ENCODE measurements at places on chromosomes 3 and 15.

GRCh38 chr3:172268868-172269267 lies 179.4 kb downstream of the GHSR start:
- no peak for DNase-seq

DNA sequence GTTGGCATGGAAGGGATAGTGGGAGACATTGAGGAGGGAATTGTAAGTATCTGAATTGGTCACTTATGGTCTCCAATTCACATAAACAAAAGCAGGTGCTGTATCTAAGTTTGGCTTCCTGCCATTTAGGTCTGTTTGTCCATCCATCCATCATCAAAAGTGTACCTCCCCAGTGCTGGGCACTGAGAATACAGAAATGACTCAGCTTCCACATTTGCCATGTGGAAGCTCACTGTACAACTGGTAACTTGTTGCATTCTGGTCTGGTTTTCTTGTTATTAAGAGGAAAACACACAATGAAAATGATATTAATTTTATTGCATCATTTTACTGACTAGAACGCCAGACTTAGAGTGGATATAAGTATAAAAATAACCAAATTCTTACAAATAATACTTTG lies 30.9 kb upstream of the MUC13 start:
- no peak for DNase-seq

DNA sequence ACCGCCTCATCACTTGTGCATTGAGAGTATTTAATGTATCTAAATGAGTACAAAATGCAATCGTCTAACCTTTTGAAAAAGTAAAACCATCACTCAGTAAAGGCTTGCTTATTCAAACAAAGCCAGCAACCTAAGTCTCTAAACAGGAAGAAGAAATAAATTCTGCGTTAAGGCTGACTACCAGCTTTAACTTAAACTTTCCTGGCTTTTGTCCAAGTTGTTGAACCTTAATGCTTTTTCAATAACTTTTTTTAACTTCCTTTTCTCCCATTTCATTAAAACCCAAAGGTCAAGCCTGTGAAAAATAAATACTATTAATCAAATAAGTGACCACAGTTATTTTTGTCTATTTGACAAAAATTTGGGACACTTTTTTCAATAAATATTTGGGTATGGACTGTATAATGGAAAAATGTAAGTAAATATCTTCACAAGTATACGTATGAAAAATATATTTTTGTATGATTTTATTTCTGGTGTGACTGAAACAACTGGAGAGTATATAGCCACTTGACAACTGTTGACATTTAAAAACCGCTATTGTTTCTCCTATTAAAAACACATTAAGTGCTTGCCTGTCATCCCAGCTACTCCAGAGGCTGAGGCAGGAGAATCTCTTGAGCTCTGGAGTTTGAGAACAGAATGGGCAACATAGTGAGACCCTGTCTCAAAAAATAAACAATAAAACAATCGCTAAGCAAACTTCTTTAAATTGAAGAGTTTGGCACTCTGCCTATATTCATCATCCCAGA lies 2.9 kb downstream of the KLHL24 start:
- DNase-seq: no peak

GRCh38 chr3:124700880-124701684 lies 29.2 kb upstream of the UMPS start:
- DNase-seq: no peak

- DNase-seq: no peak
These were observed 24.8 kb upstream of the TRIM59 start for GRCh38 chr3:160474416-160474838.

DNA sequence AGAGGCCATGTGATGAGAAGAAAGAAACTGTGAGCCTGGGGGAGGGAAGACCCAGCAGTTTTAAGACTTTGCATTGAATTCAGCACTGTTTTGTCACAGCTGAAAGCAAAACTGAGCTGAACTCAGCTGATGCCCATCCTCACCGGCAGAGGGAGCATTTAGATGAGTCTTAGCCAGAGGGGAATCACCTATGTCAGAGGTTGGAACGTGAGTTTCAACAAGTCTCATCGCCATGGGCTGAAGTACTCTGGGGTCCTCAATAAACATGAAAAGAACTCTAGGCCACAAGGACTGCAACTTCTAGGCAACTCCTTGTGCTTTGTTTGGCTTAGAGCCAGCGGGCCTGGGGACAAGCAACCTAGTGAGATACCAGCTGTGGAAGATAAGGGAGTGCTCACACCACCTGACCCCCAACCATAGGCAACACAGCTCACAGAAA lies 324.5 kb downstream of the TBL1XR1 start:
- peak; percentile 2 for DNase-seq

GRCh38 chr3:57163751-57164150 lies 1.4 kb downstream of the IL17RD start:
- DNase-seq: no peak

DNA sequence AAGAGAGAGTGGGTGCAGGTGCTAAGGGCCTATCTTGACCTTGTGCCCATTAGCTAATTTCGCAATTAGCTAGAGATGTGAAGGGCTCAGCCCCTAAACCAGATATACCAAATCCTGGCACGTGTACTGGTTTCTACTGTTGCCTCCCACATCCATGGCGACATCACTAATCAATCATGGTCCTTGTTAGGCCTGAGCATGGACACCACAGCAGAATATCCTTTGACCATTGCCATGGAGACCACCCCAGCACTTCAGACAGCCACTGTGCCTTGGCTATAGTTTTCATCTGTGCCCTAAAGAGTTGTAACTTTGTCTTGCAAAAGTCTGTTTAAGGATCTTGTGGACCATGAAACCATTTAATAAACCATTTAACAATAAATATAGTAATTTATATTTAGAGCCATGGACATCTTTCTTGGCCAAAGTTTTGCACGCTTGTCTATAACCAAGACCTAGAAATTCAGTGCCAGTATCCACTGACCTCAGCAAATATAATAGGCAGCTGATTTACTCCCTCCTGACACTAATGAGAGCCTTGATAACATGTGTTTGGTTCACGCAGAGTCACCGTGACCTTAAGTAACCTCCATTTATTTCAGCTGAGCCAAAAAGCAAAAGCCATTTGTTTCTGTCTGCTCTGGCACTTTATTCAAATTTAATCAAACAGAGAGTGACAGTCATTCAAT lies 43.4 kb downstream of the COLQ start:
- DNase-seq: no peak

GRCh38 chr15:81274255-81274654 lies 49.7 kb downstream of the STARD5 start:
- no peak for DNase-seq

DNA sequence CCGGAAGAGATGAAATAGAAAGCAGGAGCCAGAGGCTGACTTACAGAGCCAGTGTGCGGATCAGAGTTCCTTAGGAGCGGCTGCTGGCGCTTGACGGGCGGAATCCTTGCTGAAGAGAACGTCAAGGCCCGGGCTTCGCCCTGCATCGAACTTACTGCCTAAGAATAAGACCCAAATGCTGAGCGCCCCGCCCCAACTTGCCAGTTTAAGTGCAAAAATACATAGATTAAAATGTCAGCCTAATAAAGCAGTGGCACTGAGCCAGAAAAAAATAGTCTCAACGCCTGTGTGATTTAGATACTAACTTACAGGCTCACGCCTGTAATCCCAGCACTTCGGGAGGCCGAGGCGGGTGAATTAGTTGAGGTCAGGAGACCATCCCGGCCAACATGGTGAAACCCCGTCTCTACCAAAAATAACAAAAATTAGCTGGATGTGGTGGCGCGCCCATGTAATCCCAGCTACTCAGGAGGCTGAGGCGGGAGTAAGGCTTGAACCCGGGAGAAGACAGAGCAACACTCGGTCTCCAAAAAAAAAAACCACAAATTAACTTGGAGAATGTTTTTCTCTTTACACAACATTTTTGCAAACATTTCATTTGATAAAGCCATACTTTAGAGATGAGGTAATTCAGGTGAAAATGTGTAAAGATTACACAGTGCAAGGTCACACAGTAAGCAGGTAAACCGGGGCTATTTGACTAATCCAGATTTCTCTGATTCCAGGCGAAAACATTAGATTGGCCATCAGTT lies 1.2 kb upstream of the UBP1 start:
- DNase-seq: no peak

GRCh38 chr15:91889111-91889815 lies 35.8 kb downstream of the SLCO3A1 start:
- no peak for DNase-seq

DNA sequence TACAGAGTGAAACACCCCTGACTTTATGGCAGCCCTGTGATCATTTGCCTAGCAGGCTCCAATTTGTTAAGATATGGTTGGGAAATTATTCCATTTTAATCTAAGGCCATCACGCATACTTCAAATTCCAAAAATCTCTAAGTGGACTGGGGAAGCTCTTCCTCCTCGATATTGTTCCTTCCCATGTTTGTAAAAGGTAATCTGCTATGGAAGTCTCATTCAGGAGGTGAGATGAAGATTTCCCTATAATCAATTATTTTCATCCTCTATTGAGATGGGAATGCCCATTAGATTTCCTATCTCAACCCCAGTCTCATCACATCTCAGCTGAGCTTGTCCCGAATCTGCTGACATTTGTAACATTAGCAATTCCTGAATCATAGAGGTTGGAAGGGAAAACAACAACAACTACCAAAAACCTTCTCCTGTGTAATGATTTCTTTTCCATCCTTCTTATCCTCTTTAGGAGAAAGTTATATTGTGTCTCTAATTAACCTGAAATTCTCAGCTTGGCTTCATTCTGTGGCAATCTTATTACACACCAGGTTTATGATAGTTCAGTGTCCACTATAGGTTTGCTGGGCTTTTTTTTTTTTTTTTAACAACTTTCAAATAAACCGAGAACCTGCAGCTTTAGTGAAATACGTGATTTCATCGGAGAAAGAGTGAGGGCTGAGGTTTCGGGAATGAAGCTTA lies 2.2 kb upstream of the NR2F2 start:
- DNase-seq: no peak

GRCh38 chr15:65008983-65009382 lies 19.3 kb upstream of the SPG21 start:
- no peak for DNase-seq

- no peak for DNase-seq
These were observed 37.6 kb upstream of the RHCG start for GRCh38 chr15:89533861-89534544.

- DNase-seq: no peak
These were observed 10.9 kb downstream of the NT5DC2 start for GRCh38 chr3:52522651-52523251.

- no peak for DNase-seq
These were observed 108.9 kb upstream of the THBS1 start for GRCh38 chr15:39471785-39472574.

- DNase-seq: no peak
These were observed 103.3 kb downstream of the TBL1XR1 start for GRCh38 chr3:177093966-177094365.

- no peak for DNase-seq
These were observed 16.5 kb upstream of the GLCE start for GRCh38 chr15:69143756-69144436.

GRCh38 chr3:99509224-99509623 lies 129.2 kb upstream of the COL8A1 start:
- no peak for DNase-seq

GRCh38 chr3:188453431-188454384 lies 299.8 kb downstream of the LPP start:
- no peak for DNase-seq
